Endothelial cell (in vitro differentiated cells): ENCODE measurements at places on chromosomes 16 and 17.

GRCh38 chr16:49431040-49431439, 57.4 kb downstream of the C16orf78 start:
- peaks cover 18% of the 10 kb centered on the region for H3K36me3 ChIP-seq
- no peak for DNase-seq
- H3K27me3 ChIP-seq = peaks cover 3% of the 10 kb centered on the region
- no peak overlapping the region for H3K4me3 ChIP-seq
- peaks cover 10% of the 10 kb centered on the region for H3K4me1 ChIP-seq

DNA sequence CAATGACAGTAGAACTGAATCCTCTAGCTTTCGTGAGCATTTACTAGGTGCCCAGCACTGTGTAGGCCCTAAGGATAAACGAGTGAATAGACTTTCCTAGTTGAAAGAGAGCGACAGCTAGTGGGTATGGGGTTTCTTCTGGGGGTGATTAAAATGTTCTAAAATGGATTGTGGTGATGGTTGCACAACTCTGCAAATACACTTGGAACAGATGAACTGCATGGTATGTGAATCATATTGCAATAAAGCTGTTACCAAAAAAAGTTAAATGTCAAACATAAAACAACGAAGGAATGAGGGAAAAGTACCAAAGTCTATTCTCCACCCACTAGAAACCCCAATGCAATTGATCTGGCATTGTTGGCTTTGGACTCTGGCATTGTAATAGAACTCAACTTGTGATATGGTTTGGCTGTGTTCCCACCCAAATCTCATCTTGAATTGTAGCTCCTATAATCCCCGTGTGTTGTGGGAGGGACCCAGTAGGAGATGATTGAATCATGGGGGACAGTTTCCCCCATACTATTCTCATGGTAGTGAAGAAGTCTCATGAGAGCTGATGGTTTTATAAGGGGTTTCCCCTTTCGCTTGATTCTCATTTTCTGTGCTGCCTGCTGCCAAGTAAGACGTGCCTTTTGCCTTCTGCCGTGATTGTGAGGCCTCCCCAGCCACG, 70.5 kb downstream of the MARF1 start:
- H3K27ac ChIP-seq = no peak overlapping the region
- no peak for DNase-seq
- peaks cover 4% of the 10 kb centered on the region for H3K36me3 ChIP-seq
- H3K27me3 ChIP-seq = no peaks in the 10 kb centered on the region
- no peak overlapping the region for H3K4me3 ChIP-seq

- no peaks in the 10 kb centered on the region for H3K4me1 ChIP-seq
- no peak overlapping the region for H3K4me3 ChIP-seq
- H3K27me3 ChIP-seq = peaks cover 5% of the 10 kb centered on the region
Measured at GRCh38 chr17:170130-170670, 11.2 kb downstream of the DOC2B start.

DNA sequence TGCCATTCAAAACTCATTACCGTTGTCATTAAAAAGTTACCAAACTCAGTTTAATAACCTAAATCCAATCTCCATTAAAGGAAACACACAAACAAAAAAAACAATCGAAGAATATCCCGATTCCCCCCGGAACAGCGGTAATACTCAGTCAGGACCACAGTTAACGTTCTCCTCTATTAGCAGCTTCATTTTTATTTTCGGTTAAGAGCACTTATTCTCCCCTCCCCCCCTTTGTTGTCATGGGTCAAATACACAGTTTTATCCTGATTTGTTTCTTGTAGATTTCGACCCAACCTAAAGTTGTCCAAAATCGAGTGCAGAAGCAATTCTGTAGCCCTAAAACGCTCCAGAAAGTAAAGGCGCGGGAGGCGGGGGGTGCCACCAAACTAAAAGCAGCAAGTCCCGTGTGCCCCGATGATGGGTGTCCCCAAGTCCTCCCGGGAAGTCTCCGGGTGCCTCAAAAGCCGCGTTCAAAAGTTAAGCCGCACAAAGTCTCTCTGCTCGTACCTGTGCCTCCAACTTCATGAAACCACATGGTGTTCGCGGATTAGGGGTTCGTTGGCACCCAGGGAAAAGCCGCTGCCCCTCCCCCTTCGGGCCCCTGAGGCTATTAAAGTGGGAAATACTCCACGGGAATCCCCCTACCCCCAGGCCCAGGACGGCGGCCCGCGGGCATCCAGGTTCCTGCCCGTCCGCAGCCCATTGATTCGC, 996 bp downstream of the SUMO2 start:
- peaks cover 25% of the 10 kb centered on the region for H3K4me1 ChIP-seq
- DNase-seq = no peak

- H3K27ac ChIP-seq = no peak overlapping the region
- DNase-seq = peak; percentile 49
- no peaks in the 10 kb centered on the region for H3K36me3 ChIP-seq
- peaks cover 23% of the 10 kb centered on the region for H3K4me1 ChIP-seq
- H3K4me3 ChIP-seq = peak overlapping the region; percentile 90
- peaks cover 19% of the 10 kb centered on the region for H3K27me3 ChIP-seq
Measured at GRCh38 chr17:76382351-76382802, 2.0 kb upstream of the SPHK1 start.
